Renal pelvis (tissue), 12 donors: ENCODE measurements at places on chromosomes 2 and 18. TPM values are rescaled to one million over a fixed set of nuclear protein-coding genes. Genes with fewer than 3 reads are reported as not detected.
A peak's percentile ranks its signal among the peaks of the same experiment; 100 is the strongest.

- DNase-seq = no peak
Observed at GRCh38 chr18:51765606-51766360, 568.3 kb upstream of the MEX3C start.

Gene TDRD15
- polyA plus RNA-seq = not detected

Gene CEBPZ
- polyA plus RNA-seq = 72.7 TPM

GRCh38 chr18:21769206-21769605 is 28.6 kb downstream of the MIB1 start:
- no peak for DNase-seq

DNA sequence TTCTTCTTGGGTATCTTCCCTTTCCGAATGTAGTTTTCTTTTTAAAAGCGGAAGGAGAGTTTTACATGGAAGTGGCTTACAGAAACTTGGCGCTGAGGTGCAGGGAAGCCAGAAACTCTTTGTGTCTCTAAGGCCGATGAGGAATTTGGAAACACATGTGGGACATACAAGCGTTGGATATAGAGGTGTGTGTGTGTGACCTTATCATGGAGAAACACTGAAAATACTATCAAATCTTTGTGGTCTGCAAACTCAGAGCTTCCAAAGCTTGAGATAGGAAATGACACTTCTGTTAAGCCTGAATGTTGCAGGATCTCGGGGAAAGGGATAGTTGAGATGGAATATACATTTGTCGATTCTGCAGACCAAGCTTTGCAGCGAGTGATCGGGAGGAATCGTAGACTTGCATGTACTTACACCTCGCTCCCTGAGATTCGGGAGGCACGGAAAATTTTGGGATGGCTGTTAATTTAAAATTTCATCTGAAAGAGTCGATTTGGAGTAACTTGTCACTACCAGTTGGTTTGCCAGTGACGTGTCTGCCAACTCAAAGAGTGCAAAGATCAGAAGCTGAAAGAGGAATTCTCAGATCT is 1.0 kb downstream of the NAB1 start:
- peak; percentile 36 for DNase-seq

- DNase-seq = no peak
Observed at GRCh38 chr2:38599706-38600105, 3.0 kb downstream of the HNRNPLL start.

GRCh38 chr18:63788447-63789096 is 13.4 kb downstream of the SERPINB7 start:
- no peak for DNase-seq

DNA sequence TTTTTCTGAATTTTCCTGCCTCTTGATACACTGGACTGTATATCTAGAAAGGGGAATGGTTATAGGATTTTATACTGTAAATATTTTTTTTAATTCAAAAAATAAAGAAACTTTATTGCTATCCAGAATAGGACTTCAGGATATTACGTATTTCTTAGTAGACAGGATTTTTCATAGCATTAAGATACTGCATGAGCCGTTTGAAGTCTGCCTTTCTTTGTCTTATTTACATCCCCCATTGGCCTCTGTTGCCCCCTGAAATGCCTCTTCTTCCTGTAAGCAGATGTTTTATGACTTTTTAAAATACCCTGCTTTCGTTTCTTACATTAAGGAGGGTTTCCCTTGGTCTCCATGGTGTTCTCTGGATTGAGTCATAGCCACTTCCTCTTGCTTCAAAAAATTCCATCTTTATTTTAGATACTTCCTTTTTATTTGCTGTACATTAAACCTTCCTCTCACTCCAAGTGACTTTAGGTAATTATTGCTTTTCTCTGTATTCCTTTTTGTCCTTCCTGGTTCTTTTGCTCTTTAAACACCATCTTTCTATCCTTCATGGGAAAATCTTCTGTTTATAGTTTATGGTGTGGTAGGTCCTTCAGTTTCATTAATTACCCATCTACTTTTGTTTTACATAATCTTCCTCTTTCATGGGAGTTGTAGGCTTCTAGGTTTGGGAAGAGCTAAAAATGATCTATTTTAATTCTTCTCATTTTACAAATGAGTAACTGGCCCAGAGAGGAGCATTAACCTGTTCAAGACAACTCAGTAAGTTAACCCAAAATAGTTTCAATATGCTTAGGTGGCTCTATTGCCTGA is 72.6 kb downstream of the ZNF532 start:
- no peak for DNase-seq

Gene NTSR2
- polyA plus RNA-seq = not detected

Gene CDCA7
- 39.0 TPM for polyA plus RNA-seq

DNA sequence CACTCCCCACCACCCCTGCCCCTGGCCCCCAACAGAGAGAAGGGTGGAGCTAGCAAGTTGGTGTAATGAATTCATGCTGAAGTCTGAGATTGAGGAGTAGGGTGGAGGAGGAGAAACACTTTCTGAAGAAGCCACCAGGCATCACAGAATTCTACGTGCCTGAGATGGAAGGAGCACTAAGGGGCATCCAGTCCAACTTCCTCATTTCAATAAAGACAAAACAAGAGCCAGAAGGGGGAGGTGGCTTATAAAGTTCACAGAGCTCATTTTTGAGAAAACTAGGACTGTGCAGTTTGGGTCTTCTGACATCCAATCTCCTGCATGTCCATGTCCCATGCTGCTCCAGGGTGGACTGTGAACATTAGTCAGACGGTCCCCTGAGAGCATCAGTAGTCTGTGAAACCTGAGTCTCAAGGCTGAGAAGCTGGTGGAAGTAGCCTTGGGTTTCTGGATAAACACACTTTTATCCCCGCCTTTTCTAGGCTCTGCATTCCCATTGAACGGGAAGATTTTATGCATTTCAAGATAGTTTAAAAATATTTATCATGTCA is 77.7 kb downstream of the TRIM43 start:
- no peak for DNase-seq

DNA sequence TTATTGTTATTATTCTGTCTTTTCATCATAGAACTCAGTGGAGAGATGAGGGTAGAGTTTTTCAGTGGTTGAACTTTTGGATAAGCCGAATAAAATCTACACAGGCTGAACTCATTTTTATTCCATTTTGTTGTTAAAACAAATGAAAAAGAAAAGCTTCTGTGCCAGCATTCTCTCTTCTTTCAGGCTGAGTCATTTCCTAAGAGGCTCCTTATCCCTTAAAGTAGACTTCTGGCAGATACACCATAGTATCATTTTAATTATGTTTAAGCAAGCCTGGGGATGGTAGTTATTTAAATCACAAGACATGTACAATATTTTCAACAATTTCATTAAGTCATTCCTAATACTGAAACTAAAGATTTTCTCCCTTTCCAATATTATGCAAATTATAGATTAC is 1364.0 kb upstream of the NRXN1 start:
- no peak for DNase-seq

Gene LIMS1
- 53.7 TPM for polyA plus RNA-seq

- no peak for DNase-seq
Observed at GRCh38 chr2:66538291-66538690, 103.4 kb downstream of the MEIS1 start.

DNA sequence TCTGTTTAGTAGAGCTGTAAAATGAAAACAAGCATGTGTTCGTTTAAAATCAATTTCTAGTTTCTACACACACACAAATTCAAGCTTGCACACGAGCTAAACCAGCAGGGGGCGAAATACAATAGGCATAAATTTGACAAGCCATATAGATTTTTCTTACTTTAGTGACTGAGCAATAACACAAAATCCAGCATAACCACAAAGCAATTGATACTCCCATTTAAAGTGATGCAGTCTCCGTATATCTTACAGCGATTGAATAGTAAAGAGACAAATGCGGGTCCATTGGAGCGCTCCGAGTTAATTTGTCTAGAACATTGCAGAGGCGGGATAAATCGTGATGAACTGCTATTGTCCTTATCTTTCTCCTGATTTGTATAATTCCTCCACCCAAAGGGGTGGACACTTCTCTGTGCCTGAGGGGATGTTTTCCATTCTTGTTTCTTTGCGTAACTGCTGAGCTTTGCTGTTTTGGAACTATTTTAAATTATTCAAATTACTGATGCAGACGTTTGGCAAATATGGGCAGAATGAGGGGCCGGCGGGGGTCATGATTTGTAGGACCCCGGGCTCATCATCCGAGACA is 1.2 kb upstream of the AFTPH start:
- peak; percentile 85 for DNase-seq

- no peak for DNase-seq
Observed at GRCh38 chr2:23905155-23905554, 21.8 kb downstream of the ATAD2B start.

DNA sequence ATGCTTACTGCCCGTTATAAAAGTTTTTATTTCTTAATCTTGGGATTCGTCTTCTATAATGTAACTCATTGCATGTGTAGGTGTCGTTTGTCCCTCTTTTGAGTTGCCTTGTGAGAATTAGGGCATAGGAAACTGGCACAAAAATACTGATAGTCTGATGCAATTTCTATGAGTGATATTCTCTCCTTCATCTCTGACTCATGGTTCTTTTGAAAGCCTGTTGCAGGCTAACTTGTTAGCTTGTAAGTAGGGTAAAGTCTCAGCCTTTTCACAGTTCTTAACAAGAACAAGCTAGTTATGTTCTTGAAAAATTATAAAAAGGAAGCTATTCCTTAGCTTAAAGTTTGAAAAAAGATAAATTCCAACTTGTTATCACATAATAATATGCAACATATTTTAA is 1085.4 kb upstream of the NRXN1 start:
- no peak for DNase-seq

GRCh38 chr18:8562919-8563318 is 46.3 kb upstream of the RAB12 start:
- DNase-seq = no peak

Gene OSR1
- polyA plus RNA-seq = 10.8 TPM

DNA sequence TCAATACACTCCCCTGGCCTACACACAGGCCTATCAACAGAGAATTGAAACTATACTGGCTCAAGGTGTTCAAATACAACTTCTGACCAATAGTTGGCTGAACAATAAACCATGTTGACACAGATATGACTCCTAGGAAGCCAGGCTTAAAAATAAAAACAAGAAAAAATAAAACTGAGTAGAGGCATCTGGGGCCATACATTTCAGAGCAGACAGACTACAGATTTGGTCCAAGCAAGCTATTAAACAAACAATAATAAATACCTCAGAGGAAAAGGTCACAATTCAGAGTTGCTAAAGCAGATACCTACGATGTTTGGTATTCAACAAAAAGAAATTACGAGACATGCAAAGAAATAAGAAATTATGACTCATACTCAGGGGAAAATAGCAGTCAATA is 132.8 kb upstream of the ACVR2A start:
- no peak for DNase-seq

GRCh38 chr2:72998724-72999123 is 72.8 kb downstream of the SFXN5 start:
- no peak for DNase-seq

GRCh38 chr2:32235315-32235714 is 29.4 kb downstream of the NLRC4 start:
- DNase-seq = no peak

- peak; percentile 69 for DNase-seq
Observed at GRCh38 chr2:174593574-174594203, 3.9 kb downstream of the WIPF1 start.

Gene NLRC4
- 0.98 TPM for polyA plus RNA-seq

Gene HOXD12
- polyA plus RNA-seq = 1.1 TPM

- DNase-seq = peak; percentile 92
Observed at GRCh38 chr18:49561289-49562193, at the start of gene LIPG. TSS of gene LIPG (plus strand) at chr18:49562057. CDS start at chr18:49562309, 252 bp downstream.

GRCh38 chr2:44277541-44277940 is 2.3 kb downstream of the SLC3A1 start:
- no peak for DNase-seq

Gene RPRM
- polyA plus RNA-seq = 4.7 TPM

DNA sequence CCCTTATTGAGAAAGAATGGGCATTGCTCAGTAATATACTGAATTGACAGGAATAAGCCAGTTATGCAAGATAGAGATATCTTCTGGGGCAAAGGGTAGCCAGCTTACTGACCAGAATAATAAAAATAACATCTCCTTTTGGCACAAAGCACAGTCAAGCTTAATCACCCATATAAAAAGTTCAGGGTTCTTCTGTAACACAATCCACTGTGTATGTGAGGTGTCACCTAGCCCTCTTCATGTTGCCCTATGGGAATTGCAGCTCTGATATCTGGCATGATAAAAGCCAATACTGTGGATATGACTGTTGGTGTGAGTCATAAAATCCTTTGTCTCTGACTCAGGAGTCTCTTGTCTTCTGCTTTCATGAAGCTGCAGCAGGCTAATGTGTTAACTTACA is 90.8 kb downstream of the DSEL start:
- no peak for DNase-seq

- DNase-seq = no peak
Observed at GRCh38 chr18:67117804-67118203, 398.7 kb downstream of the DSEL start.

DNA sequence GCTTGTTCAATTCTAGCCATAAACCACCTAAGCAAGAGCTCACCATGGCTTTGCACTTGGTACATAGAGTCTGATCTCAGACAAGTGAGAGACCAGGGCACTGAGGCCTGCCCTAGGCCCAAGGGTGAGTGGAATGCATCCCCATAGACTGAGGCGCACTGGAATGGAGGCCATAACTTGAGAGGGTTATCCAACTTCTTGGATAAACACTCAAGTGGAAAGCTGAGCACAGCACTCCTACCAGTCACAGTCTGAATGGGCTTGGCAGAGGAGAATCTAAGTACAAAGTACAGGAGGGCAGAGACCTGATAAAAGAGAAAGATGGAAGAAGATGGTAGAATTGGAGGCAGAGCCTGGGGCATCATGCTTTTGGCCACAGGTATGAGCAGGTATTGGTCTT is 30.4 kb upstream of the CASP10 start:
- DNase-seq = no peak

Gene DPYSL5
- 10.6 TPM for polyA plus RNA-seq

Gene DPP4
- 106 TPM for polyA plus RNA-seq

- no peak for DNase-seq
Observed at GRCh38 chr2:10370390-10370789, 67.7 kb downstream of the HPCAL1 start.

DNA sequence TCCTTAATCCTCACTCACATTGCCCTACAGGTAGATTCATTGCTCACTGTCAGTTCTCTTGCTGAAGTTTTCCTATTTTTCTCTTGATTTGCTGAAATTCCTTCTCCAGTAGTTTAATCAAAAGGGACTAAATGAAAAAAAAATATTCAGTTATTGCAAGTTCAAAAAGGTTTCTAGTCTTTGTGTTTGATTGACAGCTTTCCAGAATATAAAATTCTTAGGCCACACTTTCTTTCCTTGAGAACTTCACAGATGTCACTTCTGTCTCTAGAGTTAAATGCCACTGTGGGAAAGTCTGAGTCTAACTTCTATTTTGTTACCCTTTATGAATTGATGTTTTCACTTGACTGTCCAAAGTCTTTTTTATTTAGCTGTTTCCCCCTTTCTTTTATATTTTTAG is 25.7 kb downstream of the RRM2 start:
- no peak for DNase-seq
